ENCODE measurements at places on chromosomes 2 and 18. TPM values are rescaled to one million over a fixed set of nuclear protein-coding genes. Genes with fewer than 3 reads are reported as not detected.

Gene NDC80
- total RNA-seq, result 1.0 TPM

Gene SKOR2
- not detected for total RNA-seq

Gene SERPINB13
- not detected for total RNA-seq

Gene HOXD3
- 2.6 TPM for total RNA-seq

Gene CD207
- total RNA-seq, result not detected

Gene WDPCP
- 4.7 TPM for total RNA-seq

Gene HOXD8
- 10.8 TPM for total RNA-seq

Gene SELENOI
- 13.0 TPM for total RNA-seq

Gene GULP1
- 54.9 TPM for total RNA-seq

Gene RGPD3
- total RNA-seq, result 0.13 TPM

Gene PROKR1
- not detected for total RNA-seq

All from mesangial cell (primary cell).